ENCODE measurements at places on chromosomes 1 and 21.

DNA sequence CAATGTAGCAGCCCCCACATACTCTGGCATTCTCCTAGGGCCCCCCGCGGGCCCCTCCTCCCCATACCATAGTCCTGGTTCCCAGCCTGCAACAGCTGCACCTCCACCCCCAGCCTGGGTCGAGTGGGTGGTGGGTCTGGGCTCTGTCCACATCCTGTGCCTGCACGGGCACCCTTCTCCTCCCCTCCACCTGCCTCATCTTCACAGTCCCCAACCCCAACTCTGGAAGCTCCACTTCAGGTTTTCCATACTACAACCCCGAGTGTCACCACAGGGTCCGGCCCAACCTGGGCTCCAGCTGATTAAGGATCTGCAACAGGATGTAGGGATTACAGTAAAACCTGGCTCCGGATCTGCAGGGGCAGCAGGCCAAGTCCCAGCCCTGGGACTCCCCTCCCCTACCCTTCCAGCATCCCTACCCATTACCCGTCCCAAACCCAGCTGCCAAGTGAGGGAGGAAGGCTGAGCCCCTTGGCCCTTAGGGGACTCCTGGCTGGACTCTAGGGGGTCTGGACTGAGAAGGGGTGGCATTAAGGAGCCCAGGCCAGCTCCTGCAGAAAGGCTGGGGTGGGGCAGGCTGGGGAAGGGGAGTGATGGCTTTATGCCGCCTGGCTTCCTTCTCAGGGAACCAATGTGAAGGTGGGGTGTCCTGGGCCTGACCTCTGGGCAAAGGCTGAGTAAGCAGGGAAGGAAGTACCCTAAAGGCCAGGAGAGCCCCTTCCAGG is 116.8 kb downstream of the CASZ1 start:
- no peak for DNase-seq

DNA sequence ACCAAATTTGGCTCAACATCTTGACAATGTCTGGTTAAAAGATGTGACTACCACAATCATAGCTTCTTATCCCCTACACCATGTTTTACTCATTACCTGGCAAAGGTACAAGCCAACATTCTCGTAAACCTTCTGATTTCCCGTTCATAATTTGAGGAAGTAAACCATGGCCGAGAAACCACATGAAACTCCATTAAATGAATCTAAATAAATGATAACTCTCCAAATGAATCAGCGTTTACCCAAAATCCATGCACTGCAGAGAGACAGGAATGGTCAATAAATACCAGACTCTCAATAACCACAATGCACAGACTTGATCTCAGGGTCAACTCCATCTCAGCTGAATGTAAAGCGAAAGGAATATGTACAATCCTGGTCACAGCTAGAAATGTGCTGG is 125.2 kb downstream of the TYW3 start:
- DNase-seq = no peak

GRCh38 chr1:226624526-226624925 is 76.0 kb downstream of the STUM start:
- no peak for DNase-seq

DNA sequence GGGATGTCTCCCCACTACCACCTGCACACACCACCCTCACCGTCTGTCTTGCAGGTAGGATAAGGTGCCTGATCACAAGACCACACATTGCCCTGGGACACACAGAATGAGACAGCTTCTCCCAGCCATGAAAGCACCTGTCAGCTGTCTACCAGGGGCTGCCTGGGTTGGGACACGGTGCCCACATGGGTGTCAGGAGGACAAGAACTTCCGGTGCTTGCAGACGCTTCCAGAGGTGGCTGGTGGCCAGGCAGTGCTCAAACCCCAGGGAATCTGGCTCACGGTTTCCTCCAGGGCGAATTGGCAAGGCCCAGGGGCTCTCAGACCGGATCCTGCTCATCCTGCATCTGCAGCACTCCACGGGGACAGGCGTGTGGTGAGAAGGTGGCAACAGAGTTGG is 182.6 kb upstream of the ARHGEF16 start:
- DNase-seq = no peak

GRCh38 chr1:53718443-53718842 is 20.5 kb downstream of the GLIS1 start:
- no peak for DNase-seq

- DNase-seq = no peak
Observed at GRCh38 chr1:116738673-116739370, 15.4 kb upstream of the CD2 start.

GRCh38 chr1:46181343-46182260 is 5.3 kb upstream of the P3R3URF start:
- no peak for DNase-seq

DNA sequence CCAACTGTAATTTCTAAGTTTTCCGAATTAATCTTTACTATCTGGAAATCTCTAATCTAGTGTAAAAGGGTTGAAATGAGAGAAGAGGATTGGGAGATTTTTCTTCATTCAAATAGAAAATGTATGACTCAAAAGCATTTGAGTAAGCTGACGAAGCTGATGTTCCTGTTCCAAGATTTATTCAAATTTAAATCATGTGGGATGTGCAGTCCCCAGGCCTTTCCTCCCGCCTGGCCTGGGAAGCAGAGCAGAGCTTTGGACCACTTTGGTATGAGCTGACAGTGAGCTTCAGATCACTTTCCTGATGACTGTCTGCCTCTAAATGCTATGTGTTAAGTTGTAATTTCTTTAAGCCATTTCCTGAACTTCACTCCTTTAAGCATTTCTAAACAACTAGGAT is 192.0 kb downstream of the DHRS3 start:
- no peak for DNase-seq

GRCh38 chr21:34790834-34791233 is 122.0 kb downstream of the CLIC6 start:
- no peak for DNase-seq

DNA sequence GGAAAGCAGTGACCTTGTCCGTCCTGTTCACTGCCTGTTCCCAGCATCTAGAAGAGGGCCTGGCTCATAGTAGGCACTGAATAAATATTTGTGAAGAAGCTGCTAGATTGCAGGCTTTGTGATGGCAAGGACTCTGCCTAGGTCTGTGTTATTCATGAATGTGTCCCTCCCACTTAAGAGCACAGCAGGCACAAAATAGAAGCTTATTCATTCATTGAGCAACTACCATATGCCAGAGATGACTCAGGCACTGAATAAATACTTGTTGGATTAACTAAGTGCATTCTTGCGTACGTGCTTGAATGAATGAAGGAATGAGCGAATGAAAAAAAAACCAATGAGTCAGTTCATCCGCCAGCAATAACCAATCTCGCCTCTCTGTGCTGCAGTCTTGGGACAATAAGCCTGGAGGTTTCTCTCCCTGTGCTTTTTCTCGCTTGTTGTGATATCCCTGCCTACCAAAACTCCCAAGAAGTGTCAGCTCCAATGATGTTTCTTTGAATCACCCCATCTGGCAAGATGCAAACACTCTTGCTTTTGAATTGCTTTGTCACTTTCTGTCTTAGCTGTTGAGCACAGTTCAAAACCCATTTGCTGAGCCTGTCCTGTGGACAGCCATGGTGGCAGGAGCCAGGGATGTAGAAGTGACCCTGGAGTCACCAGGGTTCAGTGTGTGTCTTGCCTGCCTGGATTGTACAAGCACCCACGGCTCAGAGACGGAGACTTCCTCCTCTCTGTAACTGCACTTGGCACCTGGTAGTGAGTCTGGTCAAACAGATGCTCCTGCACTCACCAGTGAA is 143.9 kb downstream of the KAZN start:
- no peak for DNase-seq

- DNase-seq = no peak
Observed at GRCh38 chr21:32424674-32425073, 12.2 kb downstream of the EVA1C start.

GRCh38 chr1:233654658-233655280 is 40.9 kb downstream of the KCNK1 start:
- no peak for DNase-seq

- no peak for DNase-seq
Observed at GRCh38 chr21:42724226-42724920, 71.0 kb downstream of the PDE9A start.

DNA sequence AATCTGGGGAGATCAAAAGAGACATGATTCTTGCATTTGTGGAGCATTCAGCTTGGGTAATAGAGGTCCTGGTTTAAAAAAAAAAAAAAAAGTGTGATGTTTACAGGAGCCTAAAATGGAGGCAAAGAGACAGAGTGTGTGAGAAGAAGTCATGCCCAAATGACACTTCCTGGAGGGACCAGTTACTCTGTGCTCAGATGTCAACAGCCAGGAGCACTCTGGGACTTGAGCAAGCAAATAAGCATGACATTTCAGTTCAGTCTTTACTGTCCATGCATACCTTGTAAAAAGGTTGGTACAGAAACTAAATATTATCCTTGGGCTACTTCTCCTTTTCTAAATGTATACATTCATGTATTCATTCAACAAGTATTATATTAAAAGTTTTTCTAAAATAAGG is 25.2 kb upstream of the ADGRL2 start:
- DNase-seq = no peak

All from RWPE2 (cell line).